ENCODE measurements at places on chromosomes 2 and 18.

GRCh38 chr2:102042196-102043081 is 50.7 kb downstream of the IL1R2 start:
- DNase-seq: no peak

GRCh38 chr2:206457188-206457634 is 13.9 kb downstream of the ADAM23 start:
- no peak for DNase-seq

DNA sequence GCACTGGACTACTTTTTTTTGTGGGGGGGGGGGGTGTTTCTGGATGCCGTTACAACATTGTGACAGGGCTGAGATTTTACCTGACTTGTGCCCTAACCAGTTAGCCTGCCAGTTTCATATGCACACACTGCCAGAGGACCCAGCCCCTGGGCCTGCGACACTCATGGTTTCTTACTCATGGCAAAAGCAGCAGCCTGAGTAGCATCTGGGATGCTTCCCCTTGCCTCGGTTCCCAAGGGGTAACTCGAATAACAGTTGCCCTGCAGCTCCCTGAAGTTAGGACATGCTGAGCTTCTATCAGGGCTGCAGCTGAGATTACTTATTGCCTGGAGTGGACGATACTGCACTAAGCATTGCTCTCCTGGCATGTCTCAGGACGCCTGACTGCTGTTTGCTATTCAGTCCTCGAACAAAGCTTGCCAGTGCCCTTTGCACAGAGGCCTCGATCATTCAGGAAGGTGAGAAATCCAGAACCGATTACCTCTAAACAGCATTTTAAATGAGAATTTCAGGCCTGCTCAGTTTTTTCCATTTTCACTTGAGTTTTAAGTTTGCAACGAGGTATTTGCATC is 47.9 kb downstream of the TRPM8 start:
- DNase-seq: no peak

DNA sequence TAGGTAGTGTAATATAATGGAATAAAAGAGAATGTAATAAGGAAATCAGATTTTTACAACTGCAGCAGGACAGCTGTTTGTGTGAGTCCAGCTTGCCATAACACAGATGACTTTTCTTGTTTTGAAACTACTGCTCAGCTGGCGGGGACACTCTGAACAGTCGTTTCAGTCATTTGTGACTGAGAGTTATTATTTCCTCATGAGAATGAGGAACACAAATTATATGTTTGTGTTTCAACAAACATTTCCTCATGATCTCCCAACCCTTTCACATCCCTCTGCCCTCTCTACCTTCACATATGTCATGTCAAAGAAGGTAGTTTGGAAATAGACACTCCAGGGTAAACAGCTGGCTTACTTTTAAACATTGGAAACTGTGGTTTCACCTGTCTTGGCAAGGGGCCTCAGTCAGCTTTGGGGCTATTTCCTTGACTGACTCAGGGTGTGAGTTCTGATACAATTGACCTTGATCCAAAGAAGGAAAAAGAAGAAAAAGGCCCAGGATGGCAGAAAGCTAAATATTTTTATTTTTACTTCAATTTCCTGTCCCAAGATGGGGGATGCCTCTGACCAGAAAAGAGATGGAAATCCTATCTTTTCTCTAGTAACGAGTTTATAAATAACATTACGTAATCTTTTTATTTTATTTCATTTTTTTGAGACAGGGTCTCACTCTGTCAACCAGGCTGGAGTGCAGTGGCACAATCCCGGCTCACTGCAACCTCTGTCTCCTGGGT is 593 bp downstream of the SP140L start:
- DNase-seq: no peak

DNA sequence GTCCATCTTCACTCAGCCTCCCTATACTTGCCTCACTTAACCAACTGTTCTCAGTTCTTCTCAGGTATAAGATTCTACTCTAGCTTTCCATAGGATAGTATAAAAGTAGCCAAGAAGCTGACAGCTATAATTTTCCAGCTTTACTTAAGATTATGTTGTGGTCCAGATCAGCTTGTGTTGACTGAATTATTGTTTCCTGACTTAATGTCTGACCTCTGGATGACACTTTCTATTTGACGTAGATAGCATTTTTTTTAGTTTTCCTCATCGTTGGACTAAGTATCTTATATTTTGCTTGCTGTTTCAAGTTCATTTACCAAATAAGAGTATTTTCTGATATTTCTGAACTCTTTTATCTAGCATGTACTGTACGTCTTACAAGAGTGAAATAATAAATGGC is 1272.5 kb upstream of the CDH2 start:
- DNase-seq: no peak

GRCh38 chr18:46830633-46831032 is 73.8 kb upstream of the ST8SIA5 start:
- no peak for DNase-seq

GRCh38 chr2:193520709-193521458 is 1326.2 kb upstream of the TMEFF2 start:
- no peak for DNase-seq

- no peak for DNase-seq
Observed at GRCh38 chr18:8689517-8689916, 15.8 kb upstream of the MTCL1 start.

- DNase-seq: no peak
Observed at GRCh38 chr2:147388217-147388616, 456.6 kb upstream of the ACVR2A start.

DNA sequence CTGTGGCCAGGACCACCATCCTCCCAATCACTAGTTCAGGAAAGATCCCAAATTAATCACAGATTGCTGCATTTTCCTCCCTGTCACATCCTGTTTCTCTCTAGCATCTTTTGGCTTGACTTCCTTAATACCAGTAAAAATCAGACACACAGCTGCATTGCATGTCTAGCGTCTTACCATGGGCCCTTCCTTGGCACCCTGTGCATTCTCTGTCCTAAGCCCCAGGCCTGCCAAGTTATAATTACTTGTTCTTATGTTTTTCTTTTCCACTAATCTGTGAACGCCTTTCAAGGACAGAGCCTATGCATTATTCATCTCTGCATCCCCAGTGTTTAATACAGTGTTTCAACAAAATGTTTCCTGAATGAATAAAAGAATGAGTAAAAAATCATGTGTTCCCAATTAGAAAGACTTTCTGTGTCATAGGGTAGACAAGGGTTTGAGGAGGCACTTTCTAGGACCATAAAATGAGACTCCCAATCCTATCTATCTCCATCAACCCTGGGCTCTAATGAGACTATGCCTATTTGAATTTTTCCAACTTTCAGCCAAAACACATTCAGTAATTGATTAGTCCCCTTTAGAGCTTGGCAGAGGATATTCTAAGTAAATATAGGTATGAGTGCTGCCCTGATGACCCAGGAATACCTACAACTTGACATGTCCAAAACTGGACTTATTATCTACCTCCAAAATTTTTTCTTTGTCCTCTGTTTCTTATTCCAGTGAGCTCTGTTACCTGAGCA is 10.3 kb upstream of the NT5C1B start:
- no peak for DNase-seq

DNA sequence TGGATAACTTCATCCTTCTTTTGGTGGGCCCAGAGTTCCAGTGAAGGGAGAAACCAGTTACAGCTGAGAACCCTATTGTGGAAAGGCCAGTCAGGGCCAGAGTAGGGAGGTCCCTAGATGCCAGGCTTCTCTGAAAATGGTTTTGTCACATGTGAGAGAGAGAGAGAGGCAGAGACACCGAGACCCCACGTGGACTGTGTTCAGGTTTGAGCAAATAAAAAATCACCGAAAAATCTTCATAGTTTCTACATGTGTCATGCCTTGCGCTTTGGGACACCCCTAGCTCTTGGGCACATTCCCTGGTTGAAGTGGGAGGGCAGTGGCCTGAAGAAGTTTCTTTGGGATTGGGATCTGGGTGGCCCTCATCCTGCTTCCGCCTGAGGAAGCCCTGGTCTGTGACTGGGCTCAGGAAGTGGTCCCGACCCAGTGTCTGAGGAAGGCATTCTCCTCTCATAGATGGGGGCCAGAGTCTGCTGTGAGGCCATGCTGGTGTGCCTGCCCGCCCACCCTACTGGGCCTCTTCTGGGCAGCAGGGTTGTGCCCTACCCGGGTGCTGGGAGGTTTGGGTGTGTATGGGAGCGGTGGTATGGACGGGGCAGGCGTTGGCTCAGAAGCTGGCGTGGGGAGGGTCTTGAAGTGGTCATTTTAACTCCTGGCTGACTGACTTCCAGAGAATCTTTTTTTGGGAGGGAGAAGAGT is 16.1 kb downstream of the NCK2 start:
- no peak for DNase-seq

- no peak for DNase-seq
Observed at GRCh38 chr2:21381421-21381820, 257.7 kb downstream of the TDRD15 start.

GRCh38 chr2:229943171-229943570 is 20.9 kb downstream of the FBXO36 start:
- no peak for DNase-seq

GRCh38 chr2:188677142-188677541 is 297.0 kb upstream of the COL3A1 start:
- DNase-seq: no peak

DNA sequence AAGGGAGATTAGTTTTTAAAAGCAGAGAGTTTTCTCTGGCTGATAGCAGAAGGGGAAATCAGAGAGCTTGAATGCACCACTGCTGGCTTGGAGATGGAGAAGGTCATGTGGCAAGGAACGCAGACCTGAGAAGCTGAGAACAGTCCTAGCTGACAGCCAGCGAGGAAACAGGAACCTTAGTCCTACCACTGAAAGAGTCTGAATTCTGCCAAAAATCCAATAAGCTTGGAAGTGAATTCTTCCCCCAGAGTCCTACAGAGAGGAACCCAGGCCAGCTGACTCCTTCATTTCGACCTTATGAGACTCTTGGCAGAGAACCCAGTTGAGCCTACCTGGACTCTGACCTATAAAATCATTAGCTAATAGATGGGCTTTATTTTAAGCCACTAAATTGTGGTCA is 371.9 kb upstream of the TNP1 start:
- DNase-seq: no peak

GRCh38 chr2:236782938-236783337 is 213.3 kb downstream of the ACKR3 start:
- no peak for DNase-seq

DNA sequence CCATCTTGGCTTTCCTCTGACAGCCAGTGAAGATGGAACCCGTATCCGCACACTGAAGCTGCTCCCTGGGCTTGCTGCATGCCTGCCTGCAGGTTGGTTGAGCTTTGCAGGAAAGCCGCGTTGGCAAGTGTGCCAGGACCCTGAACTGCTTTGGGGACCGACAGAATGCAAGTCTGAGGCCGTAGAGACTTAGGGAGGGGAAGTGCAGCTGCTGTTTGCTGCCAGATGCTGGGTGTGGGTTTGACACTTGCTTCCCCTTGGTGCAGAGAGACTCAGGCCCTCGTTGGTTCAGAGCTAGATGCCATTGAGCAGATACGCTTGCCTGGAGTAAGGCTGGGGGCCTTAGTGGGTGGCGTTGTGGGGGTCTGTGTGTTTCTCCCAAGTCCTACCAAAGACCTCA is 13.1 kb upstream of the PHLPP1 start:
- DNase-seq: no peak

GRCh38 chr2:8999102-8999446 is 4.4 kb downstream of the MBOAT2 start:
- DNase-seq: no peak

DNA sequence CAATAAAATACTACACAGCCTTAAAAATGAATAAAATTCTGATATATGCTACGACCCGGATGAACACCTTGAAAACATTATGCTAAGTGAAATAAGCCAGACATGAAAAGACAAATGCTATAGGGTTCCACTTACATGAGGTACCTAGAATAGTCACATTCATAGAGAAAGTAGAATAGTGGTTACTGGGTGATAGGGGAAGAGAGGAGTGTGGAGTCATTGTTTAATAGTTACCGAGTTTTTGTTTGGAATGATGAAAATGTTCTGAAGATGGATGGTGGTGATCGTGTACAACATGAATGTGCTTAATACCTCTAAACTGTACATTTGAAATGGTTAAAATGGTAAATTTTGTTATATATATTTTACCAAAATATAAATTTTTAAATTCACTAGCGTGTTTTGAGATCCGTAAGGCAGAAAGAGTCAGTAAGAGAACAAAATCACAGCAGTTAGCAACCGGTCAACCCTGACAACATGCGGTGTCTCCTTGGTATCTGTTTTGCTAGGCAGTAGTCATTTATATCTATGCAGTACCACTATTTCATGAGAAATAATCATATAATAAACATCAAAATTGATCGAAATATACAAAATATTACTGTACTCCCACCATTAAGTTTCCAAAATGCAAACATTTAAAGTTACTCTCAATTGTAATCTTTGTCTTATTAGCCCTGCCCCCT is 11.1 kb downstream of the SCN9A start:
- DNase-seq: no peak

DNA sequence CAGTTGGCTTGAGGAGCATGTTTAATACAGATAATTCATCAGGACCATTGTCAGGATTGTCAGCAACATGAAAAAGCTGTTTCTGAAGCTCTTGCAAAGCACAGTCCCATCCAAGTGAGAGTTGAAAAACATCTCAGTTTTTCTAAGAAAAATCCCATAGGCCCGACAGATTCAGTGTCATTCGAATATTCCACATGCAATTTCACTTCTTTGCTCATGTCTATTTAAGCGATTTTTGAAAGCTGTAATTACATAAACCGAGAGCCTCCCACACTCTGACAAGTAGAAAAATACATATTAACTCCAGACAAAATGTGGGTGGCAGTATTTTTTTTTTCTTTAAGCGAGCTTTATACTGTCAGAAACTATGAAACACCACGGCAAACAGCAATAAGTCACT is 134.7 kb upstream of the GALNT5 start:
- DNase-seq: no peak

DNA sequence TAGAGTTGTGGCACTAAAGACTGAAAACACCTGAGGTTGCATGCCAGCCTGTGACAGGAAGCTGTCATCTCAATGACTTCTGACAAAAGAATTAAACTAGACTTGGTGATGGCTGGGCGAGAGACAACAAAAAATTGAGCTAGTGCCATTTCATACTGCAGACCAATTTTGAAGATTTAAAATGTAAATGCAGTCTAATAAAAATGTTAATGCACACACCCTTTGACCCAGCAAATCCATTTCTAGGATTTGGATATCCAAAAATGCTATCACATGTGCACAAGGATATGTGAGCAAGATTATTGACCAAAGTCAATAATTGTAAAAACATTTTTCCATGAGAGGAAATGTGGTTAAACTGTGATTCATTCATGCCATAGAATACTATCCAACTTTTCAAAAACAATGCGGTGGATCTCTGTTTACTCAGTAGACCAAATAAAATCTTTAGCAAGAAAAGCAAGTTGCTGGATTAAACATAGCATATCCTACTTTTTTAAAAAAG is 5.6 kb downstream of the FBXO36 start:
- no peak for DNase-seq

DNA sequence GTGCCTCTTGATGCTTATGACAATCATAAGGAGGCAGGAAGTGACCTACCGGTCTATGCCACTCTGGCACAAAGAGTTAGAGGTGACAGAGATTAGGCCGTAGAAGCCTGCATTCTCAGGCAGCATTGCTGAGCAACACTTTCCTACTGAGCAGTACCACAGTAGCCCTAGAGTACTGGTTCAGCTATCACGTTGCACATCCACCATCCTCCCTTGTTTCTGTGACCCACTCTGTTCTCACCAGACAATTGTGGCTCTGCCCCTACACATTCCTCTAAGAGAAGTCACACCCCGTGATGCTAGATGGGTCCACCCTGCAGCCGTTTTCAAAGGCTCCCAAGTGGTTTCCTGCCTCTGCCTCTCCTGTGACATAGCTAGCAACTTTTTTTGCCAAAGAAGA is 22.6 kb upstream of the SUCLG1 start:
- no peak for DNase-seq
